GM06990 (cell line): ENCODE measurements at places on chromosomes 3 and 15.
A peak's percentile ranks its signal among the peaks of the same experiment; 100 is the strongest.

GRCh38 chr3:86845726-86846125, 145.2 kb downstream of the VGLL3 start:
- DNase-seq, result no peak

DNA sequence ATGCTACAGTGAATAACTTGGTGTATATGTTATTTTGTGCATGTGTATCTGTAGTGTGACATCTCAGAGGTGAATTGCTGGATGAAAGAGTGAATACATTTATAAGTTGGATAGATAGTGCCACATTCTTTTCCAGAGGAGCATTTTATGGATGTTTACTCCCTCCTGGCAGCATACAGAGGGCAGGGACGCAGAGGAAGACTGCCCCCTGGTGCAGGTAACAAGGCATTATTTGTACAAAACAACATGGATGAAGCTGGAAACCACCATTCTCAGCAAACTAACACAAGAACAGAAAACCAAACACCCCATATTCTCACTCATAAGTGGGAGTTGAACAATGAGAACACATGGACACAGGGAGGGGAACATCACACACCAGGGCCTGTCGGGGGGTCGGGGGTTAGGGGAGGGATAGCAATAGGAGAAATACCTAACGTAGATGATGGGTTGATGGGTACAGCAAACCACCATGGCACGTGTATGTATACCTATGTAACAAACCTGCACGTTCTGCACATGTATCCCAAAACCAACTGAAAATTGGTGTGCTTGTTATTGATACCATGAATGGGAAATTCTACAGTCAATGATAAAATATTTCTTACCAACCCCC, 57.9 kb upstream of the CTXND1 start:
- DNase-seq, result no peak

- no peak for DNase-seq
These were observed 122.0 kb upstream of the ALDH1A3 start for GRCh38 chr15:100757661-100758060.

- no peak for DNase-seq
These were observed 31.3 kb downstream of the LRRC28 start for GRCh38 chr15:99282586-99282985.

DNA sequence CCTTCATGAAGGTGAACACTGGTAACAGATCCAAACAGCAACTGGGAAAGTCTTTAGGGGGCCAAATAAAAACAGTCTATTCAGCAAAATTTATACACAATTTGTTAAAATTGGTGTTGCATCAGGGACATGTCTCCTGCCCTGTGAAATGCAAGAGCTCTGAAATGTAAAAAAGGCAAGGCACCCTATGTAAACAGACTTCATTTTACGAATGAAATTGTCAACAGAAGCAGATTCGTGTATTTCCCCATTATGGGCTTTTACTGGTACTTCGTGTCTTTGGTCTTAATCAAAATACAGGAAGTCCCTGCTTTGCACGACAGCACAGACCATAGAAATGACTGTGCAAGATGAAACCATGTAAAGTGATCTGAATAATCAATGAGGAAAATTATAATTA, 127.3 kb upstream of the THBS1 start:
- DNase-seq, result peak; percentile 23
